Motor neuron (in vitro differentiated cells): ENCODE measurements at places on chromosomes 5 and 9. TPM values are rescaled to one million over a fixed set of nuclear protein-coding genes. Genes with fewer than 3 reads are reported as not detected.

DNA sequence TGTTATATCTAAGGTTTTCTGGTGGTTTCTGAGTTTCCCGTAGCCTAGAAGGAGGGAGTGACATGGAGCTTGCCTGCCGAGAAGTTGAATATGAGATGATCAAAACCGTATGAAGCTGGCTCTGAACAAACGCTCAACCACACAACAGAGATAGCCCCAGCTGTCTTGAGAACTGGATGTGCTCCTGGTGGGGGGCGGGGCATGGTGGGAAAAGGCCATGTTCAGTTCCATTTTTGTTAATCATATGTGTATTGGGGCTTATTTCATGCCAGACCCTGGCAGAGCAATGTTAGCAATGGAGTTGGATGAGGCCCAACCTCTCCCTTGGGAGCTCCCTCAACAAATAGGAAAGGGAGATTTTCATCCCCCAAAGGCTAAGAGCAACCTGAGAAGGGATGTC, 4.8 kb downstream of the CCL19 start:
- no peak for ATAC-seq

The IFNA2 gene
- not detected in 2 replicates for total RNA-seq

The DAB2 gene
- total RNA-seq = 69.6 and 76.7 TPM in 2 replicates

The IRX2 gene
- total RNA-seq = 6.5 TPM in 2 replicates

GRCh38 chr5:160938532-160938931, 86.5 kb upstream of the ATP10B start:
- peak; percentile 22 for ATAC-seq

- no peak for ATAC-seq
Measured at GRCh38 chr5:172235132-172235780, 41.3 kb downstream of the EFCAB9 start.

DNA sequence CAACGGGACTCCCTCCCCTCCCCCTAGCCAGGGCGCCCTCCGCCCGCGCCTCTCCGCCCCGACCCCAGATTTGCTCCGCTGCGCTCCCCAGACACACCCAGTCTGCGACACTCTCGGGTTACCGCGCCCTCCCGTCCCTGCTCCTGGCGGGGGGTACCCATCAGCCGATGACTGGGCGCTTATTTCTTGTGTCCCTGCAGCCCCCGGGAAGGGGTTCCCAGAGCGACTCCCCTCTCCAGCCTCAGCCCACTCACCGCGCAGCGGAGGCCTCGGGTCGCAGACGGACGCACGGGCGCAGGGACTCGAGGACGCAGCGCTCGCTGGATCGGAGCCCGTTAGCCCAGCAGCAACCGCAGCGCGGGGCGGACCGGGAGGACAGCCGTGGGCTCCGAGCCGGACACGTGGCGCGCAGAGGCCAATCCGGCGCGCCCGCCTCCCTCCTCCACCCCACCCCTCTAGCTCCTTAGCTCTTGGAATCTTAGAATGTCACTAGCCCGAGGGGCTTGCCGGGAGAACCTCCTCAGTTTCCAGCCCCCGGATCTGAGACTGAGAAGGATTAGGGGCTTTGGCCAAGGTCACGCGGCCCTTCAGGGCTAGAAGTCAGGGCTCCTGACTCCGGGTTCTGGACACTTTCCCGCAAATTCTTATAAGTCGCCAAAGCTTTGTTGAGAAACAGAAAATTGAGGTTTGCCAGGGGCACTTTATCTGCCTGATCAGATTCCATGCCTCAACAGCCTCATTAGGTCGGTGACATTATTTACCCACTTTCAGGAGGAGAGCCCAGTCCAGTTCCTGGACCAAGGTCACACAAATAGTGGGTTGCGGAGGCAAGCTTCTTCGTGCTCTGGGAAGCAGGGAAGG, at the start of gene ANXA6:
Gene ANXA6 (minus strand): TSS at position 354 of the 861 bp plus-strand sequence. CDS start 9,878 bp downstream, outside the sequence.
- ATAC-seq = peak; percentile 99

- no peak for ATAC-seq
Measured at GRCh38 chr9:123218831-123219230, 49.6 kb downstream of the STRBP start.

DNA sequence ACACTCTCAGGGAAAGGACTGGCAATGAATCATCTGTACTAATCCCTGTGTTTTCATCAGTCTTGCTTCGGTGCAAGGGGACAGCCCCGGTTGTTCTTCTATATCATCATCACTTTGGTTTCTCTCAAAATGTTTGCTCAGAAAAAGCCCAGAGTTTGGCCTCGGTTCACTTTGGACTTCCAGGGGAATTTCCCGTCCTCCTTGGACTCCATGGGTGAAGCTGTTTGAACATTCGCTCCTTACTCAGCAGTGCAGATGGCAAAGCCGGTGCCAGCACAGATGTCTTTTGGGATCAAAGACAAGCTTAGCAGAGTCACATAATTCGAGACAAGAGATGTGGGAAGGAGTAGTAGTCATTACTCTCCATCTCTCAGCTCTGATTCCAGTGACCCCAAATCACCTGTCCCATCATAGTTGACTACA, 69.8 kb upstream of the TNFSF8 start:
- ATAC-seq = no peak

The LHX2 gene
- total RNA-seq = 0.70 and 1.5 TPM in 2 replicates

GRCh38 chr9:128051932-128052709, 15.0 kb downstream of the NAIF1 start:
- no peak for ATAC-seq

GRCh38 chr5:32044434-32044833, 129.7 kb downstream of the GOLPH3 start:
- no peak for ATAC-seq

GRCh38 chr5:163586531-163586956, 81.1 kb downstream of the MAT2B start:
- peak; percentile 69 for ATAC-seq

DNA sequence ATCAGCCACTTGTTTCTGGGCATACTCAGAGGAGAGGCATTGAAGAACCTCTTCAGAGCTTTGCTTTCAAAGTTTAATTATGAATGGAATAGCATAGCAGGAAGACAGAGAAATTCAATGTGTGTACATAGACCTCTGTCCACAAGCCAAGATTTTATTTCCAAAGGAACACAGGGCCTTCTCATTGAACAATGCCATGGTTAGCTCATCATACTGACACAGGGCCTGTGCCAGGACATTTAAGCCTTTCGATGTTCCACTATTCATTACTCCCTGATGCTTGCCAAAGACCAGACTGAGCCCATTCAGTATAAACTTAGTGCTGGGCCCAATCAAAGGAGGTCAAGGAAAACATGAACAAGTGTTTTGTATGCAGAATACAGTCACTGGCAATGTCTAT, 280.8 kb downstream of the FBXL17 start:
- ATAC-seq = peak; percentile 81

DNA sequence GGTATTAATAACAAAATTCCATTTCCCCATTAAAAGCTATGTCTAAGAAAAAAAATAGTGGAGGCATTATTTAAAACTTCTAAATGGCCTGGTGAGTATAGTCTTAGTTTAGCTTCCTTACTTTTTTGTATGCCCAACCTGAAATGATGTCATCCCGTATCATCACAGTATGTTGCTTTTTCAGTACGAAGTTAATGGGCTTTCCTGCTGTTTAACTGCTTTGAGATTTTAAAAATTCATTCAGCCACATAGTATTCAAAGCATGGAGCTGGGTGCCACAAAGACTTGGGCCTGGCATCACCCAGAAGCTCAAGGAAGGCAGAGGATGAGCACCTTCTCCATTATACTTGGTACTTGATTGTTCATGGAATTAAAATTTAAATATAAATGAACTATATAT, 7.4 kb downstream of the F2RL2 start:
- no peak for ATAC-seq

The PCDHGA12 gene
- total RNA-seq = 15.6 and 16.1 TPM in 2 replicates

- ATAC-seq = peak; percentile 32
Measured at GRCh38 chr5:124512952-124513632, 233.3 kb downstream of the ZNF608 start.

DNA sequence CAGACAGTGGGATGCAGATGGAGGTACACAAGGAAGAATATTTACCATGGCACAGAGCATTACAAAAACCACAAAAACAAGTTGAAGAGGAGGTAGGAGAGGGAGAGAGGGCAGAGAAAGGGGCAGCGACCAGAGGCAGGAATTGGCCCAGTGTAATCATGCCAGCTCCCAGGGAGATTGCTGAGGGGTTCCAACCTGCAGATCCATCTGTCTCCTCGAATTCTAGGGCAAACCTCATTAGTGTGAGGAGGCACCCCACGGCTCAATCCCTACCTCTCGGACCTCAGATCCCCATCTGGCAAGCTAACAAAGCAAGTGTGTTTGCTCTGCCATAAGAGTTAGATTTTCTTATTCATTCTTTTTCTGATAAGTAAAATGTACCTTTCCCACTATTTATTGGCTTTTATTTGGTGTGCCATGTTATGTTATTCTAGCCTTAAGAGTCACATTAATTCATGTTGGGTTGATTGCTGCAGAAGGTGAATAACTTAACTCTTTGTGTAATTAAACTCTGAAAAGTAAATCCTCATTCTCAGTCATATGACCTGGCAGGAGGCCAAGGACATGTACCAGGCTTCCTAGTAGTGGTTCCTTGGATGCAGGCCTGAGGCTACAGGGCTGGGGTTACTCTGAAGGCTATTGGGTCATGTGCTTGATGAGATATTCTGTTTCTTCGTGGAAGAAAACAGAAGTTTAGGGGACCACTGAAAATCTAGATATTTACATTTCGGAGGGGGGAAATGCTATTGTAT, 315.2 kb upstream of the ATP10B start:
- no peak for ATAC-seq

- peak; percentile 56 for ATAC-seq
Measured at GRCh38 chr5:1523480-1523792, 324 bp downstream of the LPCAT1 start.

DNA sequence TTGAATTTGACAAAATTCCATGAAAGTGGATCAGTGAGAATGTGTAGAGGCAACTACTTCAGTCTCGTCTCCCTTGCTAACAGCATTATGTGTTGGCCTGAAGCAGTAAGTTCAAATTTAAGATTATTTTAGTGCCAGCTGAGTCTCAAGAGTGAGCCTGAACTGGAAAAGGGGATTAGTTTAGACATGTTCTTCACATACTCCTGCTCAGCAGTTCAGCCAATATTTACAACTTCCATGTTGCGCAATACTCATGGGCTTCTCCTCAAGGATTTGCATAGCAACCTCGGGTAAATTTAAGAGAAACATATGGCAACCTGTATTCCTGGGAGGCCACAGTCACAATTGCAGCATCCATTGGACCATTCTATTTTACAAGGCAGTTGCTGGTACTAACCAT, 553.8 kb downstream of the PTPRD start:
- no peak for ATAC-seq

DNA sequence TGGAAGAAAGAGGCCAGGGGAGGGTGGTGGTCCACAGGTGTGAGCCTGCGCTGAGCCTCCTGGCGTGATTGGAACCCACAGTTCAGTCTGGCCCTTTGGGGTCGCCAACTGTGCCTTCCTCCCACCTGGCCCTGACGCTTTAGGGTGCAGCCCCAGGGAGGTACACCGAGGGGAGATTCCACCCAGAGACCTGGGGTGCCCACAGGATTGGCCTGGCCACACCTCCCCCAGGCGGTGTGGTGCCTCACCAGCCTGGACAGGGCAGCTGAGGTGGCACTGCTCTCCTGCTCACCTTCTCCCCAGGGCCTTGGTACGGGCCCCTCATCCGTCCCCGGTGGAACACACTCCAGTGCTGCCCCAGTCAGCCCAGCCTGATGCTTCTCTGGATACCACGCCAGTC, 1.0 kb upstream of the CLIC3 start:
- no peak for ATAC-seq

DNA sequence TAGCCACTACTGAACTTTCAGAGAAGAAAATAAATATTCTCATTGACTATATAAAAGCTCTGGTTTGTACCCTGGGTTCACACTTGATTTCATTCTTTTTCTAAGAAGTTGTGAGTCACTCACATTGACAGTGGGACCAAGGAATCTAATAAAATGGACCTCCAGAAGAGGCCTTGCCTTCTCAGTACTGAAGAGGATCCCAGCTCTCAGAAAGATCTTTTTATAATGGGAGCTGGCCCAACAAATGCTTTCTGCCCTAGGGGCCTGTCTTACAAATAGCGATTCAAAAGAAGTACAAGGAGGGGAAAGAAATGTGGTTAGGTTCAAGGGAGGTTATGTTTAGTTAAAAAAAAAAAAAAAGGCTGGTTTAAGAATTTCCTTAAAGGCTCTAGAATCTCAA, 237.9 kb downstream of the ISL1 start:
- ATAC-seq = no peak

The FBP2 gene
- total RNA-seq = 0.05 TPM in 1 of 2 replicates, not detected in the other

- no peak for ATAC-seq
Measured at GRCh38 chr9:89469003-89469402, 28.9 kb downstream of the SEMA4D start.

DNA sequence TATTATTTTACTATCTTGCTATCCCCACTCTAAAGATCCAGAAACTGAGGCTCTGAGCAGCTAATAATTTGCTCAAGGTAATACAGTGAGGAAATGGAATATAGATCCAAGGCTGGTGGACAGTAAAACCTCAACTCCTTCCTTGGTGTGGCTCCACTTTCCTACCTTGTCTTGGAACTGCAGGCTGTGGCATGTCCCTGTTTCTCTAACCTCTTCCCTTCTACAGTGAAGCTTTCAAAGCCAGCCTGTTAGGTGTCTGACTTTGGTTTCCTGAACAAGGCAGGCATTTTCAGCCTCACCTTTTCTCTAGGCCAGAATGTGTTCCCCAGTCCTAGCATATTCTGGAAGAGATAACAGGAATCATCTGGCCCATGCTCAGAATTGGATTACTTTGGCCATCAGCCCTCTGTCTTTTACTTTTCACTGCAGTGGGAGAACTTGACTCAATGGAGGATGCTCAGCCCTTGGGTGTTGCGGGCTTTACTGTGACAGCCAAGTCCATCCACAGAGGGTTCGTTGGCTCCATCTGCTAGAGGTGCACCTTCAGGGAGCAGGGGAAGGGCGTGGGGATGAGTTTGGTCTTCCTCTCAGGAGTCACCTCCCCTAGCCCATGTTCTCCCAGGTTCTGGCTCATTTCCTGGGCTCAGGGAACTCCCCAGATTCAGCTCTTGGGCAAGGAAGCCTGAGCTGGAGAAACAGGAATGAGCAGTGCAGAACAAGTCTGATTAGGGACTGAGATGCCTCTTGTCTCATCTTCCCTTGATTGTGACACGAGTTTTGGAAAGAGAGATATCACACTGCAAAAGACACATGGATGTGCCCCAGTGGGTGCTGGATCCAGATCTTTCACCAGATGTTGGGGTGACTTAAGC, 1.1 kb downstream of the NIPAL4 start:
- no peak for ATAC-seq

The SMC5 gene
- total RNA-seq = 30.7 and 33.5 TPM in 2 replicates

The LCN1 gene
- total RNA-seq = not detected in 2 replicates

GRCh38 chr9:128151309-128152132, 2.3 kb downstream of the LCN2 start:
- no peak for ATAC-seq

The SLC34A1 gene
- total RNA-seq = 0.05 and 0.19 TPM in 2 replicates

- ATAC-seq = no peak
Measured at GRCh38 chr5:121937762-121938161, 24.0 kb upstream of the SRFBP1 start.

GRCh38 chr5:54904425-54904824, 81.0 kb downstream of the ESM1 start:
- peak; percentile 85 for ATAC-seq

GRCh38 chr5:56433039-56433617, 200.0 kb upstream of the ANKRD55 start:
- ATAC-seq = no peak

DNA sequence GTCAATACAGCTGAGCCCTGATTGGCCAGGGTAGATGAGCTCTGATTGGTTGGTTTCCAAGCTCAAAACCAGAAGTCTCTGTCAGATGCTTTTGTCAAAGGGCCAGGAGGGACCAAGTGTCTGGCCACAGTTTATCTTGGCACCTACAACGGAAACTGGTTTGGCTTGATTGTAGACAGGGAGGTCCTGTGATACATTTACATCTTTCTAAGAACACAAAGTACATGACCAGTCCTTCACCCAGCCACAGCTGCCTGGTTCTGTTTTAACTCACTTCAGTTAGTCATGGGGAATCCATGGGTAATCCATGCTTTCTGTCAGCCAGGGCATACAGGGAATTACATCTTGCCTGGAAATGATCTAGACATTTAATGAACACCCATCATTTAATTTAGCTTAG, 171.2 kb downstream of the SLC12A2 start:
- no peak for ATAC-seq
